ENCODE measurements at places on chromosomes 1 and 21. TPM values are rescaled to one million over a fixed set of nuclear protein-coding genes. Genes with fewer than 3 reads are reported as not detected.

The HCRTR1 gene
- total RNA-seq, result not detected

The NPHS2 gene
- total RNA-seq, result not detected

The SYT2 gene
- under 0.01 TPM for total RNA-seq

The LRRC39 gene
- total RNA-seq, result 1.4 TPM

The RGS8 gene
- total RNA-seq, result 0.28 TPM

The DNASE2B gene
- total RNA-seq, result not detected

The PNRC2 gene
- 162 TPM for total RNA-seq

The MTARC2 gene
- 4.8 TPM for total RNA-seq

The OR2L13 gene
- total RNA-seq, result under 0.01 TPM

The GBP7 gene
- not detected for total RNA-seq

The BEND5 gene
- under 0.01 TPM for total RNA-seq

The FCRL2 gene
- not detected for total RNA-seq

The CIART gene
- 4.8 TPM for total RNA-seq

The ALPL gene
- total RNA-seq, result 13.2 TPM
